ENCODE measurements at places on chromosomes 1 and 21. TPM values are rescaled to one million over a fixed set of nuclear protein-coding genes. Genes with fewer than 3 reads are reported as not detected.

The USP33 gene
- 84.7 TPM for polyA plus RNA-seq

GRCh38 chr1:235996048-235996785 is 68.7 kb downstream of the NID1 start:
- no peak for DNase-seq

The C1orf94 gene
- 0.06 TPM for polyA plus RNA-seq

DNA sequence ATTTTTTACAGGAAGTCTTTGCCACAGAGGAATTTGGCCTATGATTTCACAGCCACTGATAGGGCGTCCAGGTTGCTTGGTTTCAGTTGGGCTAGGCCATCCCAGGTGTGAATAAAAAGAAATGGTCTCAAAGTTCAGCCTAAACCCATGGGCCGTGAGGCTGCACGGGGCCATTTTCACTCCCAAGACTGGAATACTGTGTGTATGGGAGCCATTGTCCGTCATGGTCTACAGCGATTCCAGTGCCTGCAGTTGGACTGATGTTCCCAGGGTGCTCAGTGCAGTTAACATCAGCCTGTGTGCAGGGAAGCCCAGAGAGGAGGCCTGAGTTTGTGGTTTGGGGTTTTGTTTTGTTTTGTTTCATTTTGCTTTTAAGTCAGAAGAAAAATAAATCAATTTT is 133.2 kb downstream of the ADSS2 start:
- DNase-seq, result no peak

The ST6GALNAC5 gene
- 4.3 TPM for polyA plus RNA-seq

DNA sequence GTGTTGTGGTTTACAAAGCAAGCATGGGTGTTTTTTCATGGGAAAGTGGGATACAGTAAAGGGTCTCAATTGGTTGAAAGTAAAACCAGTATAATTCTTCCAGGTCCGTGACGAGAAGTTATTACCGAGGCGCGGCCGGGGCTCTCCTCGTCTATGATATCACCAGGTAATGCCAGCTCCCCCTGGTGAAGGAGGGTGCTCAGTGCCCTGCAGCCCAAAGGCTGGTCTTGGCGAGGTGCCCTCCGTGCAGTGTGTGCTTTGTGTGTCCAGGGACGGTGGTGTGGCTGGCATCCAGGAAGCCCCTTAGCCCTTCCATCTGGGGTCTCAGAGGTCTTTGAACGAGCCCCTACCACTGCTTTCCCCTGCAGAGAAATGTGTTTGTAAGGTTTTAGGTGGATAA is 24.8 kb downstream of the RAB4A start:
- no peak for DNase-seq
